ENCODE measurements at places on chromosomes 16 and 17.

GRCh38 chr17:34913001-34913400 lies 48.3 kb downstream of the CCT6B start:
- no peak for ATAC-seq

DNA sequence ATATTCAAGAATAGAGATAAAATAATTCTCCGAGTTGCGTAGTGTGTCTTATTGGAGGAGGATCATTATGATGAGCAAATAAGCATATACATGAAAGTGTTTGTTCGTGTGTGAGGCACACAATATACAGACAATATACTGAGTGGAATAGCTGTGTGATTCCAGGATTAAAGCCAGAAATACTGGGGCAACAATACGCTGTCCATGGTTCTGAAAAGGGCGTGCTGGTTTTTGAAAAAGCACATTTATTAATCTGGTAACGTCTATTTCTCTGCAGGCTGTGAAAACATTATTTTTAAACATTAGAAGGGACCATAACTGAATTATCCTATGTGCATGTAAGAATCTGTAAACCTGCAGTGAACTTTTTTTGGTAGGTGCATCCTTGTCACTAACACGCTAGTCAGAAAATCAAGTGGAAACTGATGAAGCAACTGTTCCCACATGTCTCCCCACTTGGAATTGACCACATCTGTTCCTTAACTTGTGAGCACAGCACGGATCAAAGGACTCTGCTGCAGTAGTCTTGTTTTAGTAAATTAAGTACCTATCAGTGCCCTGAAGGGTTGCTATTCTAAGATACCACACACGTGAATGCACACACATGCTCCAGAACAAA lies 346.0 kb downstream of the GRIN2A start:
- no peak for ATAC-seq

- ATAC-seq: no peak
Measured at GRCh38 chr17:3641014-3641413, 4.5 kb downstream of the CTNS start.

DNA sequence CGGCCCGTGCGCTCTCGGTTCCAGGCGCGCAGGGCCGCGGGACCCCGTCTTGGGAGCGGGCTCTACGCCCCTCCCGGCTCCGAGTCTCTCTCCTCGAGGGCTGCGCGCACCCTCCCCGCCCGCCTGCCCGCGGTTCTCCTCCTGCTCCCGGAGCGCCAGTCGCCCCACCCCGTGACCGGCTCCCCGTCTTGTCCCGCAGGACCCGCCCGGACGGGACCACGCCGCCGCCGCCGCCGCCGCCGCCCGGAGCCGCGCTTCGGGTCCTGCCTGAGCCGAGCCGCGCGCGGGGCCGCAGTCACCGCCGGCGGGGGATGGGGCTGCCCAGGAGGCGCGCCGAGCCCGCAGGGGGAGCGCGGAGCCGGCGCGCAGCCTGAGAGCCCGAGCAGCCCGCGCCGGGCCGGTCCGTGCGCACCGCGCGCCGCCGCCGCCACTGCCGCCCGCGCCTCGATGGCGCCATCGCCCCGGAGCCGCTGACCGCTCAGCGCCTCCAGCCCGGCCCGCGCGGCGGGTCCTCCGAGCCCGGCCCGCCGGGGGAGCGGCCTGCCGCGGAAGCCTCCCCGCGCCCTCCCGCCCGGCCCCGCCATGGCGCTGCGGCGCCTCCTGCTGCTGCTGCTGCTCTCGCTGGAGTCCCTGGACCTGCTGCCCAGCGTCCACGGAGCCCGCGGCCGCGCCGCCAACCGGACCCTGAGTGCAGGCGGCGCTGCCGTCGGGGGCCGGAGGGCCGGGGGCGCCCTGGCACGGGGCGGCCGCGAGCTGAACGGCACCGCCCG lies at the start of gene SHISA6:
TSS of gene SHISA6 (plus strand) at position 373 of the 770 bp plus-strand sequence.
- no peak for ATAC-seq

Measured in SK-N-SH treated with all-trans-retinoic acid at 6 μM for 48 hours (cell line).